ENCODE measurements at places on chromosomes 11 and 22.

GRCh38 chr11:44464741-44465140 lies 100.7 kb upstream of the CD82 start:
- no peak for DNase-seq

- DNase-seq: no peak
These were observed 17.0 kb downstream of the MMP10 start for GRCh38 chr11:102763440-102763839.

- DNase-seq: no peak
These were observed 43.2 kb upstream of the CLMP start for GRCh38 chr11:123238297-123238696.

- no peak for DNase-seq
These were observed 51.7 kb downstream of the TSPAN18 start for GRCh38 chr11:44778195-44779100.

- no peak for DNase-seq
These were observed 29.7 kb downstream of the SPATA19 start for GRCh38 chr11:133815636-133816035.

GRCh38 chr11:62664405-62665074 lies 470 bp downstream of the C11orf98 start:
- DNase-seq: peak; percentile 63
